ENCODE measurements at places on chromosomes 7 and 10.

- no peak for DNase-seq
Measured at GRCh38 chr7:64618785-64619456, 47.0 kb upstream of the ZNF107 start.

DNA sequence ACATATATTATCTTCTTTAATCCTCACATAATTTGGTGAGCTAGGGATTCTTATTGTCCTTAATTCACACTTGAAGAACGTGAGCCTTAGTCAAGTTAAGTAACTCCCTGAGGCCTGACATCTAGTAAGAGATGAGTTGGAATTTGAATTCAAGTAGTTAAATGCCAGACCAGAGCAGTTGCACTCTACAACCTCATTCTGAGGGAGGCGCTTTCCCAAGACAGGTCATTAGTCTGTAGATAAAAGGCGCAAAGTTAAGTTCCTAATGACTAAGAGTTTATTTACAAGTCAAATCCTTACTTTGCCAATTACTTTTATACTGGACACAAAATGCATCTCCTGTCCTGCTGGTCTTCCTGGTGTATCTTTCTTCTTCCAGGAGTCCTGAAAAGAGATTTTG, 3.6 kb upstream of the EXOC6 start:
- DNase-seq = no peak

DNA sequence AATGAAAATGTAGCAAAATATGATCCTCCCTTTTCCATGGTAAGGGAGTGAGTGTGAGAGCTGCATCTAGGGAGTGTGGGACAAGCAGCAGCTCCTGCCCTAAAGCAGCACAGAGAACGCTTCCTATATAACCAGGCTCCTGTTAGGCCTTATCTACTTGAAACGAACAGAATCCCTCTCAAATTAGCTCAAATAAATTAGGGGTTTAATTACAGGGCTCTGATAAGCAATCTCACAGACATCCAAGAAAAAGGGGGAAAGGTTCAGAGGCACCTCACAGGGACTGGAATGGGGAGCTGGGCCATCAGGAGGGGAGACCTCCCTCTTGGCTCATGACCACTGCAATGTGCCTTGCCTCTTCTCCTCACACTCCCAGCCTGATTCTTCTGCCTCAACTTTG, 57.9 kb downstream of the PLPP4 start:
- no peak for DNase-seq

DNA sequence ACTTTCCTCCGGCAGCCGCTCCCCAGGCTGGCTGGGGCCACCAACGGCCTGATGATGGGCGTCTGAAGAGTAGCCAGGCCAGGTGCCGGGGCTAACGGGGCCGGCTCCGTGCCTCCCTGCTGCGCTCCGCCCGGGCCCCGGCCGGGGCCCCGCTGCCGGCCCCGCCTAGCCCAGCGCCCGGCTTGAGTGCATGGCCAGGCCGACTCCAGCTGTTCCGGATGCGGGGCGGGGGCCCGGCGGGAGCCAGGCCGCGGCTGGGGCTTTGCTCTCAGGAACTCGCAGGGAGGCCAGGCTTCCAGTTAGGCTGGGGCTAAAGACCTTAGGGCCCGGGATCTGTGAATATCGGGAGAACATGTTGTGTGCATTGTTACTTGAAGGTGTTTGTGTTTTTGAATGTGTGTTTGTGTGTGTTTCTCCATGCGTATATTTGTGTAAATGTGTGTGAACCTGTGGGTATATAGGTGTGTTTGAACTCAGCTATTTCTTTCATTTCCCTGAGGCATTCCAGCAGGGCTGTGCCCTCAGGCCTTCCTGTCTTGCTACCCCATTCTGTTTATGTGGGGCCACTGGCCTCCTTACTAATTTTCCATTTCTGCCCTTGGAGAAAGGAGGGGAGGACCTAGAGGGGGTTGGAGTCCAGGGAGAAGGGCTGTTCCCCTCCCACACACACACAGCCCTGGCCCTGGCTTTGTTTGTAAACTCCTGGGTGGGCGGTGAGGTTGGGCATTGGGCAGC, 1.1 kb upstream of the LBX1 start:
- DNase-seq = no peak

DNA sequence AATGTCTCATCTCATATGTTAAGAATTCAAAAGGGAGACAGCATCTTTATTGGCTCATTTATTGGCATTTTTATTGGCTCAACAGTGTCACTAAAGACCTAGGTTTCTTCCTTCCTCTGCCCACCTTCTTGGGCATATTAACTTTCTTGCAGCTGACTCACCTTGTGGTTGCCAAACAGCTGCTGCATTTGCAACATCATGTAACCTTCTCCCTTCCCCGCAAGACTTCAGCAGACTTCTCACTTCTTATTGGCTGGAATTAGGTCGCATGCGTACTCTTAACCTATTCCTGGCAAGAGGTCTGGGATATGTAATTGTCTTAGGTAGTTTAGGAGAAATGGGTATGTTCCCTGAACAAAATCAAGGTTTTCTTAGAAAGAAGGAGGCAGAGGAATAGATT, 263.2 kb downstream of the POU6F2 start:
- DNase-seq = no peak

GRCh38 chr10:11813855-11814567, 9.1 kb upstream of the PROSER2 start:
- DNase-seq = no peak

DNA sequence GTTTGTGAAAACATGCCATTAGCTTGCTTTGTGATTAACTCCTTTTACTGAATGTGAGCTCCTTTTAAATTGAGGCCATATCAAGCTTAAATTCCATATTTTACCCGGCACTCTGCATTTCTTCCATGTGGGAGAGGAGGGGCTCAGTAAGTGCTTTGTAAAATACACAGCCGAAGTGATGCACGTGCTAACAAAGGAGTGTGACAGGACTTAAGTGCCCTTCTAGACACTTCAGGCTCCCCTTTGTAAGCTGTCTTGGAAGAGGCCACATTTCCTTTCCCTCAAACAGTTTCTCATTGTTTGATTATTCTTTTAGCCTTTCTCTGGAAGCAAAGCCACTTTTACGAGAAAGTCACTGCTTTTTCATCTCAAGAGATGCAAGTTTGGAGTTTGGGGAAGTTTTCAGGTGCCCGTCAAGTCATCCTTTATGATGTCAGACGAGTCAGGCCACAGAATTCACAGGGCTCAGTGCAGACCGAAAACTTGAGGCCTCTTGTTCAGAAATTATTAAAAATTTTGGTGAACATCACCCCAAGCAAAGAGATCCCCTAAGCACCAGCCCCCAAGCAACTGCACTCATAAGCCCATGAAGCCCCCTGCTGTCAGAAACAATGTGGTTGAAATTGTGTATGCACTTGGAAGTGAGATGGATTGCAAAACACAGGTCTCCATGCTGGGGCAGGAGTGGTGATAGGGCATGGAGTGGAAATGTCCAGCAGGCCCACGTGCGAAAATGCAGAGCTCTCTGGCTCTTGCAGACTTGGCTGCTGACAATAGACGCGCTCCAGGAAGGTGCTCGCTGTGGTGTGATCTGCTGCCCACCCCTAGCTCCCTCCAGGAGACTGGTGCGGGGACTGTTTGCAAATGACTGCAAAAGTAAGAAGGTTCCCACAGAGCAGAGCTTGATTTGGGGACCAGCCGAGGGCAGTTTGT, 11.5 kb downstream of the IKZF1 start:
- DNase-seq = no peak

- DNase-seq = no peak
Measured at GRCh38 chr10:16030562-16030961, 170.3 kb upstream of the MINDY3 start.

DNA sequence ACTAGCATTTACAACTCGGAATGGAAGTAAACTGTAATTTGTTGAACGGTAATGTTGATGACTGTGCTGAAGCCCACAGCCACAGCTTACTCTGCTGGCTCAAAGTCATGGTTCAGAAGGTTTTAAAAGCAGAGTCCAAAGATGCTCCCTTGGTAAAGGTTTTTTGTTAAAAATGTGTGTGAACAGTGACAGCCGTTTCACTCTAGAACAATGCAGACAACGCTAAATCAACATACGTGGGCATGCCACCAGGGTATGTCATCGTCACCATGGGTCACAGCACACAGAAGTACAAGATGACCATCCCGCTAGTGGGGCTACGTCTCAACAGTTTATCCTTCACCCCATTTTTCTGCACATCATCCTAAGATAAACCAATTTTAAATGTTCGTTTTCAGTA, 106.5 kb upstream of the LANCL2 start:
- DNase-seq = no peak

GRCh38 chr10:22761569-22762220, 47.3 kb upstream of the PIP4K2A start:
- no peak for DNase-seq

DNA sequence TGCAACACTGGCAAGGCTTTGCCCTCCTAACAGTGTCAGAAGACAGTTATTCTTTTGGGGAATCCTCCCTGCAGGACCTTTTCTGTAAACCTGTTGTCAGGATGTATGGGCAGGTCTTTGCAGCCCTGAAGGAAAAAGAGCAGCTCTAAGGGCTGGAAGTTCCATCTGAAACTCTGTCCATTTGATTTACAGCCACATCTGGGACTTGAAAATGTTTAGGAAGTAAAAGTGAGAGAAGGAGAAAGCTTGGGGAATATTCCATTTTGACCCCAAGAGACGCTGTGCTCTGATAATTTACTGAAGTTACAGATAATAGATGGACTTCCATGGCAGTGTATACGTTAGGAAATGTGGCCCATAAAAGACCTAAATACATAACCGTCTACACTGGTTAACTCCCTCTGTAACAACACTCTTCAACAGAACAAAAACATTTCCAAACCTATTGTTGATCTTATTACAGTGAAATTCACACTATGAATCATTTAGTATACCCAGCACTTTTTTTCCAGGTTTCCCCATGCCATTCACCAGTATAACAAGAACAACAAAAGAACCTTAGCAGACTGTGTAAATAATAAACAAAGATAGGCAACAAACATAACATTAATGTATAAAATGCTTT, 89.1 kb downstream of the KIAA1549 start:
- DNase-seq = no peak
